ENCODE measurements at places on chromosomes 7 and 10.

GRCh38 chr7:69090936-69091335 lies 507.3 kb upstream of the AUTS2 start:
- DNase-seq: no peak

- no peak for DNase-seq
These were observed 88.1 kb upstream of the FAM171A1 start for GRCh38 chr10:15459218-15459617.

DNA sequence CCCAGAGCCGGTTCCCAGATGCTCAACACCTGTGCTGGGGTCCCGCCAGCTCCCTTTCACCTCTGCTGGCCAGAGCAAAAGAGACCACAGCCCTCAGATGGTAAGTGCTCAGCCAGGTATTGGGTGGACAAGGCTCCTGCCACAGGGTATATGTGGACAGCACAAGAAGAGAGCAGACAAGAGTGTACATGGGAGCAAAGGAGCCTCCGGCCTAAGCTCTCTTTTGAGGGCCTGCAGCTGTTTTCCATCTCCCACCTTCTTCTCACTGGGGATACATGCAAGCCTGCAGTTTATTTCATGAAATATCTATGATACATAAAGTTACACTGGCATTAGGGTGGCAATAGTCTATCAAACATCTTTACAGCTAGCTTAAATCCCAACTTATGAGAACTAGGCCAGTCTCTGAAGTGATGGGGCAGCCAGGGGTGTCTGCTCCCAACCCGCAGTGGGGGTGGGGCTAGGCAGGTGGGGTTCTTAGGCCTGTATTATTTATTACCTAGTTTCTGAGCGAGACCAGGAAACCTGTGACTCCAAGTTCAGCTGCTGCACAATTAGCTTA lies 50.4 kb upstream of the DDC start:
- no peak for DNase-seq

GRCh38 chr7:68423356-68423755 lies 1174.9 kb upstream of the AUTS2 start:
- no peak for DNase-seq

- no peak for DNase-seq
These were observed 15.7 kb upstream of the CRYGN start for GRCh38 chr7:151455690-151456089.

DNA sequence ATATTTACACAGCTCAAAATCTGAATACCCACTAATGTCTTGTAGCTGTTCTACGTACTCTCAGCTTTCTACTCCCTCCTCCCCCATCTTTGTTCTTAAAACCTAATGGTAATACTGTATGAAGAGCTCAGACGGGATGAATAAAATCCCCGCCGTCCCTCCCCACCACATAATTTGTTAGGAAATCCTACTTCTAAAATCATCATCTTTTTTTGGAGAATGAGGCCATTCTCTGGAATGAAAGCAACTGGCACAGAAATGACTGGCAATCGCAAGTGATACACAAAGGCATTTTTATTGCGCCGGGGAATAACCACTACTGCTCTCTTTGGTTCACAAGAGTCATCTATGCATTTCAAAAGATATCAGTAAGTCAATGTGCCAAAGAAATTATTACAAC lies 27.3 kb downstream of the SLC35B4 start:
- DNase-seq: no peak

GRCh38 chr10:89475591-89475998 lies 59.8 kb downstream of the SLC16A12 start:
- DNase-seq: no peak

DNA sequence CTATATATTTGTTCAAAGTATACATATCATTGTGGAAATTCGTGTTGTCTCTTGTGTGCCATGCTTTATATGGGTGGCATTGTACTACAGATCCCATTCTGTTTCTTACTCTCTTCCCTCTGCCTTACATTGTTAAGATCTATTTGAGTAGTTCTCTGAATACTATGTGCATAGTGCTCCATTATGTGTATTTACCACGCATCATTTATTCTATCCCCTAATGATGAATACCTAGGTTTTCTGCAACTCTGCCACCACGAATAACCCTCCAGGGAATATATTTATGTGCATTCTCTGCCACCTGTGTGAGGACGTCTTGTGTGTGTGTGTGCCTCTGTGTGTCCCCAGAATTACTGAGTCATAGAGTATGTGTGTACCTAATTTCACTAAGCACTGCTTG lies 431.2 kb upstream of the C7orf33 start:
- no peak for DNase-seq

DNA sequence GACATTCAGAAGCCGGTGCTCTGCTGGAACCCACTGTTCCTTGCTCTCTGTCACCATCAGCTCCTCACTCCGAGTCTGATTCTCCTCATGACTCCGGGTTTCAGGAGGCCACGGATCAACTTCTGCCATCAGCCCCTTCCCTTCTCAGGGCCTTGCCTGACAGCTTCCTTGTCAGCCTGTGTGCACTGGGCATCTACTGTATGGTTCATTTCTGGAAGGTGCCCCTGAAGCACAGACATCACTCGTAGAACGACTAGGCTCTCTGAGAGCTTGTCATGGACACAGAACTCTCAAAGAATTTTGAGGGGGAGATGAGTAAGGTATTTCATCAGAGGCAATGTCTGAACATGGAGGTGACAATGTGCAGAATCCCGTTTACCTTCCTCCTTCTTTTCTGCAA lies 396.1 kb downstream of the TNS3 start:
- DNase-seq: no peak

DNA sequence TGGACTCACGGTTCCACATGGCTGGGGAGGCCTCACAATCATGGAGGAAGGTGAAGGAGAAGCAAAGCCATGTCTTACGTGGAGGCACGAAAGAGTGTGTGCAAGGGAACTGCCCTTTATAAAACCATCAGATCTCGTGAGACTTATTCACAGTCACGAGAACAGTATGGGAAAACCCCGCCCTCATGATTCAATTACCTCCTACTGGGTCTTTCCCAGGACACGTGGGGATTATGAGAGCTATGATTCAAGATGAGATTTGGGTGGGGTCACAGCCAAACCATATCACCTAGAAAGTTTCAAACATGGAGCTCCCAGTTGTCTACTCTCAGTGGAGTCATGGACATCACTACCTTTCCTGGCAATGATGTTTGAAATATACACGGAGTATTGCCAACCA lies 49.6 kb downstream of the CYCS start:
- no peak for DNase-seq

GRCh38 chr7:66344166-66344565 lies 139.0 kb downstream of the TPST1 start:
- DNase-seq: no peak

DNA sequence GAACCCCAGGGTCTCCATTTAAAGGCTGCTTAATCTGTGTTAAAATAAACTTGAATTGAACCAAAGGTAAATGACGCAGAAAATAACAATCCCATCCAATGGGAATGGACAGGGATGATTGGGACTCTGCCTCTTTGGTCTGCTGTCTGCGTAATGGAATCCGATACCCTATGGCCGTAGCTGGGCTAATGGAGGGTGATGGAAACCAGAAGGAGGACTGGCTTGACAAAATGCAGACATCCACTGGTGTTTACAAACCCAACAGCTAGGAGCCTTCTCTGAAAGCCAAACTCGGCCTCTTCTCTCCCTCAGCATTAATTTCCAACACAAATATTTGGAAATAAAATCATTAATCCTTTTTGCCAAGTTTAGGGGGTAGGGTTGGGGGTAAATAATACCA lies 162.2 kb upstream of the CHST15 start:
- DNase-seq: no peak

DNA sequence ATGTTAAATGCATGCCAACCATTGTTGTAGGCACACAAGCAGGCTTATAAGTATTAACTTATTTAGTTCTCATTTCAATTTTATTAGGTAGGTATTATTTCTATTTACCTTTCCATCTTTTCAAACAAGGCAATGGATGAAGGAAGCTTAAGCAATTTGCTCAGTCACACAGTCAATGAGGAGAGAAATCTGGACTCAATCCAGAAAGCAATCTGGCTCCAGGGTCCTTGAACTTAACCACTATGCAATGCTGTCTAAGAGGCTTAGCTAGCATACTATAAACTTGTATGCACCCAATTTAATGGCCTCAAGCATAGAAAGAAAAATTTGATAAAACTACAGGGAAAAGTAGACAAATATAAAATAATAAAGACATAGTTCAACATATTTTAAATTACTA lies 88.6 kb downstream of the VWDE start:
- DNase-seq: no peak

- DNase-seq: no peak
These were observed 410.0 kb upstream of the SEMA3D start for GRCh38 chr7:85596827-85597226.

- no peak for DNase-seq
These were observed 89.2 kb upstream of the MKLN1 start for GRCh38 chr7:131238347-131238931.

GRCh38 chr7:148336411-148336810 lies 254.2 kb upstream of the C7orf33 start:
- no peak for DNase-seq

DNA sequence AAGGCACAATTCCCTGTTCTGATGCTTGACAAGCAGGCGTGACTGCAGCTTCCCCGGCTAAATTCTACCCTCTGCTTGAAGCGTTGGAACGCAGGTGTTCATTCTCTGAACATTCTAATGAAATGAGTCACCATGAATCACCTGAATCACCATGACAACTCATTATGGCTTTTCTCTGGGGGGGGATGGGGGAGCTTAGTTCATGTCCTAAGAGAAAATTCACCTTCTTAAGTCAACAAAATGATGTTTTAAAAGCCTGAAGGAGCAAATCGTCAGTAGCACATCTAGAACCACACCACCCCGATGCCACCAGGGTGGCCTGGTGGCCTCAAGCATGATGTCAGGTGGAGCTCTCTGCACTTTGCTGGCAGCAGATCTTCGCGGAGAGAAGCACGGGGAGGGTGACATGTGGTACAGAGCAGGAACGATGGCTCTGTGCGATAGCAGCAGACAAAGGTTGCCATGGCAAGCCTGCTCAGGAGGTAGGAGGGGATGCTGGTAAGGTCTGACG lies 33.7 kb downstream of the DDC start:
- peak; percentile 47 for DNase-seq

GRCh38 chr10:25048450-25048849 lies 32.0 kb downstream of the THNSL1 start:
- no peak for DNase-seq

DNA sequence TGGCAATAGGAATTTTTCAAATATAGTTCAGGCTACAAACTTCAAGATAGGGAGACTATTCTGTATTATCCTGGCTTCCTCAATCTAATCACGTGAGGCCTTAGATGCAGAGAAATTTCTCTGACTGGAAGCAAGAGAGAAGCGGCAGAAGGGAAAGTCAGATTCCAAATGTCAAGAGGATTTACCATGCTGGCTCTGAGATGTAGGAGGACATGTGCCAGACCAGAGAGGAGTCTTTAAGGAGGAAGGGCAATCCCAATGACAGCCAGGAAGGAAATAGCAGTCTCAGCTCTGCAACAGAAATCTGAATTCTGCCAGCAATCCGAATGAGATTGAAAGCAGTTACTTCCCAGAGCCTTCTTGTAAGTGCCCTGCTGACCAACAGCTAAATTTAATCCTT lies 57.4 kb downstream of the NUTM2E start:
- DNase-seq: no peak

- DNase-seq: no peak
These were observed 93.4 kb downstream of the AVL9 start for GRCh38 chr7:32588657-32589056.

GRCh38 chr7:151676759-151677158 lies 157.1 kb upstream of the RHEB start:
- no peak for DNase-seq

- no peak for DNase-seq
These were observed 31.0 kb downstream of the PHYH start for GRCh38 chr10:13268841-13269240.

DNA sequence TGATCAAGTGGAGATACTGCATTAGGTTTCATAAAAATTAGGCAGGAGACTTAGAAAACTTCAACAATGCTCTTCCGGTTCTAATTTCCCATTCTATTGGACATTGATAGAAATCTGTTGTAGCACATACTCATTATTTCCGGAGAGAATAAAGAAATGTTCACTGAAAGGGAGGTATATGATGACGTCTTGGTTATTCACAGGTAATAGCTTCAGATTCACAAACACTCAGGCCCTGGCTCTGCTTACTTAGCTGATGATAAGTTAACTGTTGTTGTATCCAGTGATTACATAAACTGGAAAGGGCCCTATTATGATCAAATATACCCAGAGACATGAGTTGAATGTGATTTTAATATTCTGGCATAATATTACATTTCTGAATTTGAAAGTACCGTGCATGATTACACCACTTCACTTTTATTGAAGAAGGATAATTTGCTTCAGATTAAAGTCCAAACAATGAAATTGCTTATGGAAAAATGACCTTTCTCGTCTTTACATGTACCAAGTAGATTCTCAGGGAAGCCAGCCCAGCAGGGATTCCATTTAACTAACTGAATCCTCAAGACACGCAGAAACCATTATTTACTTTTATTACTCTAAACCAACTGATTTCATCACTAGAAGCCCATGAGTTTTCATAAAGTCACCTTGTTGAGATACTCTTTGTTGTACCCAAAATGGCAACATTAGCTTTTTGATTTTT lies 288.0 kb upstream of the PITRM1 start:
- DNase-seq: no peak

- DNase-seq: no peak
These were observed 136.3 kb downstream of the DOCK1 start for GRCh38 chr10:127041552-127041951.

GRCh38 chr7:79570903-79571302 lies 117.4 kb upstream of the MAGI2 start:
- DNase-seq: no peak

GRCh38 chr7:118055647-118056046 lies 128.3 kb upstream of the LSM8 start:
- no peak for DNase-seq

DNA sequence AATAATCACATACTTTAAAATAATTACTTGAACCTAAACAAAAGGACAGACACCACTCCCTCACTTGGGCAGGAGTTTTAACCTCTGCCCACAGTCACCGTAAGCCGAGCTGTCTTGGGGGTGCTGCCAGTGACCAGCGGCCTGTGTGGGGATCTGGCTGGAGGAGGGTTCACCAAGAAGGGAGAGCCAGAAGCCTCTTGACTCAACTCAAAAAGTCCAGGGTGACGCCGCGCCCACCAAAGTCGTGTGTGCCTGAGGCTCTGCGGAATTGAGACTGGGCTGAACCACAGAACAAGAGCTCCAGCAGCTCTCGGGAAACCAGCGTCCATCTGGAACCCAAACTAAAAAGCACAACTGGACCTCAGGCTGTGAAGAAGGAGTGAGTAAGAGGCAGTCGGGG lies 35.8 kb downstream of the ZFAND2A start:
- DNase-seq: no peak

- DNase-seq: no peak
These were observed 7.7 kb downstream of the ASB10 start for GRCh38 chr7:151179287-151179860.

- DNase-seq: no peak
These were observed 6.1 kb upstream of the SAR1A start for GRCh38 chr10:70176441-70176840.

DNA sequence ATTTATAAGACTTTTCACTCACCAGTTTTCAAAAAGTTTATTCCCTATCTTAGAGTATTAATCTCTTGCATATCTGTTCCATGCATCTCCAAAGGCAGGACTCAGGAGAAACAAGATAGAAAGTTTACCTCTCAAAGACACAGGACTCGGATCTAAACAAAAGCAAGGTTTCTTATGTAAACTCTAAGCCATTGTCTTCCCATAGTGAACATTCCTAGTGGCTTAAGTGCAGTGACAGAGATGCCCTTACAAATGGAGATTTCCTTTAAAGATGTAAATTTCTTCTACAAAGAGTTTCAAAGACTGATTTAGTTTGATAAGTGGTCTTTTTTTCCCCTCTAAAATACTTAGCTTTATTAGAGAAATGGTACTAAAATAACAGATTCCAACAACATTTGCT lies 209.8 kb downstream of the ACTR3B start:
- peak; percentile 88 for DNase-seq

- DNase-seq: no peak
These were observed 10.5 kb upstream of the COMMD3 start for GRCh38 chr10:22305721-22306120.
